Neural crest cell (in vitro differentiated cells): ENCODE measurements at places on chromosomes 1 and 21.

DNA sequence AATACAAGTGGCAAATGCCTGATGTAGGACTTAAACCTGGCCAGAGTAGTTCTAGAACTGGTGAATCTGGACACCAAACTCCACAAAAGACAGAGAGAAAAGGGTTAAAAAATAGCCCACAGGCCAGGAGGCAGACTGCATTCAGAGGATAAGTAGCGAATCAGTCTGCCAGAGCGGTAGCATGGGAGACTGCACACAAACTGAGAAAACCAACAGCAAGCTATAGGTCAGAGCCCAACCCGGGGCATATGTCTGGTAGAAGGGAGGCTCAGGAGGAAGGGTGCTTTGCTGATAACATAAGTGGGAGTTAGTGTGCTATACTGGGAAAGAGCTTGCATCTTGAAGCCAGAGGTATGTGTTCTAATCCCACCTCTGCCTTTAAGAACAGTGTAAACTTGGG lies 4.0 kb downstream of the LRRC53 start:
- DNase-seq = no peak

DNA sequence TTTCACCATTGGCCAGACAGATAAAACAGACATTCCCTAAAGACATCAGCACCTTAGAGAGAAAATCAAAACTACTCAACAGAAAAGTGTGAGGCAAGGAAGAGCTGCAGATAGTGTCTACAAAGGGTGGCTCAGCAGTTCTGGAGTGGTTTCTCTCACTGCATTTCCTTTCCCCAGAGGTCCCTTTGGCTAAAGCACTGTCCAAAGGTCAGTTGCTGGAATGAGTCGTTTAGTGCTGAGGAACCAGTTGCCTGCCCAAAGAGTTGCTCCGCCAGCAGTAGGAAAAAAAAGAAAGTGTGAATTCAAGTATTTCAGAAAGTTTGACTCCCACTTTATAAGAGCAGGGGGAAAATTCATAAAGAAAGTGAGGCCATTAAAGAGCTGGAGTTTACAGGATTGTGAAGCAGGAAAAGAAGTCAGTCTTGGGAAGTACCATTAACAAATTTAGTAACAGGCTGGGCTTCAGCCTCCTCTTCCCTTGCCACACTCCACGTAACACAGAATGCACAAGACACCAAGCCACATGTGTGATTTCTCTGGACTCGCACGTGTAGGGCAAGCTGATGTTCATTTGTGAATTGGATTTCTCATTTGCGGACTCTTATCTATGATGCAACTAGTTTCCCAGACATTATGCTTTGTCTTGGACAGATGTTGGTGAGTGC lies 122.2 kb downstream of the RUNX1 start:
- no peak for DNase-seq

DNA sequence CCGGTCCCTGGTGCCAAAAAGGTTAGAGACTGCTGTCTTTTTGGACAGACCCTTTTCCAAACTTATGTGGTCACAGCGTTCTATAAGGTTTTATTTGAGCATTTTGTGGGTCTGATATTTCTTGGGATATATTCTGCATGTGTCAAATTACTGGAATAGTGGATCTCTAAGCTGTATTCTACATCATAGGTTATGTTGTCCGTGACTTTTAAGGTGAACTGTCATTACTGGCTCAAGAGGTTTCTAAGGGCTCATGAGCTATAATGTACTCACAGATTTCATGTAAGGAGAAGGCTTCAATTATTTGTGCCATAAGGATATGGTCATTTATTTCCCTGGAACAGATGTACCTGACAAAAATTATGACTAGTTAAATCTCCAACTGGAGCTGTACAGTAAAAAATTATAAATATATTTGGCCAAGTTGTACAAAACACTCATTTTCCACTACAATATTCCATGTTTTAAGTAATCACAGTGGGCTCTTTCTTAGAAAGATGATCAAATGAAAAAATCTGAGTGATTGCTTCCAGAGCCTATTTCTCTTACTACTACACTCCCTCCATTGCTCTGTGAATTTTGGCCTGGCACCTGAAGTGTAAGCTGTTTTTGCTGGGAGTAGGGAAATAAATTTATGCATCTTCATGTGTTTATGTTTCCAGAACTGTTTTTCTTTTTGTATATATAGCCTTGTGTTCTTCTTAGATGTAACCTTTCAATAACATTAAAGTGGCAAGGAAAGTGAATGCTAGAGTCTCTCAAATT lies 538.1 kb upstream of the ZRANB2 start:
- no peak for DNase-seq

GRCh38 chr1:30325999-30326398 lies 397.4 kb downstream of the MATN1 start:
- DNase-seq = no peak
